ENCODE measurements at places on chromosomes 1 and 21.

GRCh38 chr1:209444961-209445360, 138.6 kb upstream of the CAMK1G start:
- no peak for DNase-seq

DNA sequence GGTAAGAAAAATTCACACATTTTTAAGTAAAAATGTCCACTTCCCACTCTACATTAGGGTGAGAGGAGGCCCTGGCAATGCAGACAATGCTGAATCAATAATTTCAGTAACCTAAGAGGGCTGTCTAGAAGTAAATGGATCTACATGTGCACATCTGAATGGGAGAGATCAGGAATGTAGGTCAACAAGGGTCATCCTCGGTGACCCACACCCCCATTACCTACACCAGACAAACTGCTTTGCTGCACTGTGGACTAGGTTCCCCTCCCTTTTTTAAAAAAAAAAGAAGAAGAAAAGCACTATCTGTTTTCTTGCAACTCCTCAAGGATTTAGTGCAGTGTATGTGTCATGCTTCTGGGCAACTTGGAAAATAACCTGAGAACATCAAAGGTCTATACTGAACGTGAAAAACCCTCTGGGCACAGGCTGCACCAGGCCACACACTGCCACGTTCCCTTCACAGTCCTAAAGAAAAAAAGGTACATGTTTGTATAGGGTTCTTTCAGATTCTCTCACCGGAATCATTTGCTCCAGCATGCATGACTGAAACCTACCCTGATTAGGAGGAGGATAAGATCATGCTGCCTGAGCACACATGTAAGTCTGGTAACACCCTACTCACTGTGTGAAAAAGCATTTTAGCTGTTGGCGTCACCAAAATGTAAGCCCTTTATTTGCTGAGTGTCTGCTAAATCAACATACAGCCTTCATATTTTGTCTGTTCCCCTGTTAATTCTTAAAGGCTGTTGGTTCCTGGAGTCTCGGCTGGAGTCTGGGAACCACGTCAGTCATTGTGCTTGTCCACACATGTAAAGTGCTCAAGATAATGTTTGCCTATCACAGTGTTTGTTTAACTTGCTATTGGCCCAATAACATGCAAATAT, 341.0 kb downstream of the SMYD3 start:
- no peak for DNase-seq

DNA sequence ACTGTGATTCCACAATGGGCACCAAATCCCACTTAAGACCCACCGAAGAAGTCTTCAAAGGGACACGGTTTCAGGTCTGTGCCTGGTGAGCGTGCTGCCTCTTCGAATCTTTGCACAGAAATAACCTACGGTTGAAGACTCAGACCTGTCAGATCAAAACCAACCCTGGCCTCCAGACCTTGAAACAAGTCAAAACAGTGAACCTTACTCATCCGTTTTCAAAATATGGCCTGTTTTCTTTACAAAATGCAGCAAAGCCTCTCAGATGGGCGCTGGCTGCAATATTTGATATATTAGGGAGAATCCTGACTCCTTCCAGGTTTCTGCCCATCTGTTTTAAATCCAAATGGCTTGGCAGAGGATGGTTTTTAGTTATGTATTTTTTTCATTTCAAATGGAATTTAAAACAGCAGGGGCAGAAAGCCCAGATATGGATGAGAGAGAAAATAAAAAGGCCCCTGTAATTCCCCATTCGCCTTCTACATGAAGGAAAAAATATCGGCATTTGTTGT, 14.0 kb downstream of the JUN start:
- peak; percentile 20 for DNase-seq

DNA sequence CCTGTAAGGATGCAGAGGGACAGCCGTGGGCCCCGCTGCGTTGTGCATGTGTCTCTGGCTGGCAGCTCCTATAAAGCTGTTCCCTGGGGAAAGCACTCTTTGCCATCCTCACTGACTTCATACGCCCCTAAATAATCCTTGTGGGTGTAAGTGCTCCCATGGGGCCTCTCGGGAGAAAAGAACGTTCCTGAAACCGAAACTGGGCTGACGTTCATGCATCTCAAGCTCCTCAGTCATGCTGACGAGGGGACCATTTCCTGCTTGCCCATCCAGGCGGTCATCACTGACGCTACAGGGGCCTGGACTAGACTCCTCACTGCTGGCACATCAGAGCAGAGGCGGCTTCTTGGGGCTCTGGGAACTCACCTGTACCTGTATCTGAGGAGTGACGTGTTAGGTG, 73.1 kb upstream of the USP24 start:
- no peak for DNase-seq

GRCh38 chr1:23484253-23485001, 448 bp upstream of the ASAP3 start:
- peak; percentile 97 for DNase-seq

All from muscle of back (tissue), 13 donors.